ENCODE measurements at places on chromosomes 6 and 20.

GRCh38 chr6:155461556-155461955 is 5.9 kb upstream of the NOX3 start:
- DNase-seq = no peak

DNA sequence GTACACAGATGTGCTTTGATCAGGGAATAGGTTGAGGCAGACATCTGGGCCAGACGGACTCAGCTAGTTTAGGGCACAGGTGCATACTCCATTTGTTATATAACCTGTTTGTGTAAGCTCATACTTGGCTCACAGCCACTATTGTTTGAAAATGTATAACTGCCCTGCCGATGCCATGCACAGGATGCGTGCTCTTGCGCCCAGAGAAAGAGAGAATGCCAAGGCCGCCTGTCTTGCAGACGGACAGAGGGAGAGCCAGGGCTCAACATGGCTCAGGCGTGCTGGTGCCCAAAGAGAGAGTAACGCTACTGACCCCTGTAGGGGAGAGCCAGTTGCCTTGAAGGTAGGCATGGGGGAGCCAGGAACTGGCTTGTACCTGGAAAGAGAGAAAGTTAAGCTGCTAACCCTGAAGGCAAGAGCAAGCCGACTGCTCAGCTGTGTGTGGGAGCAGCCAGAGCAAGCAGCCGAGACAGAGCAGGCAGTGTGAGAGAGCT is 57.7 kb downstream of the FAM229B start:
- DNase-seq = no peak

- DNase-seq = peak; percentile 60
These were observed 146.9 kb upstream of the SGK1 start for GRCh38 chr6:134464690-134465411.

GRCh38 chr6:85353012-85353411 is 96.9 kb upstream of the NT5E start:
- DNase-seq = no peak

DNA sequence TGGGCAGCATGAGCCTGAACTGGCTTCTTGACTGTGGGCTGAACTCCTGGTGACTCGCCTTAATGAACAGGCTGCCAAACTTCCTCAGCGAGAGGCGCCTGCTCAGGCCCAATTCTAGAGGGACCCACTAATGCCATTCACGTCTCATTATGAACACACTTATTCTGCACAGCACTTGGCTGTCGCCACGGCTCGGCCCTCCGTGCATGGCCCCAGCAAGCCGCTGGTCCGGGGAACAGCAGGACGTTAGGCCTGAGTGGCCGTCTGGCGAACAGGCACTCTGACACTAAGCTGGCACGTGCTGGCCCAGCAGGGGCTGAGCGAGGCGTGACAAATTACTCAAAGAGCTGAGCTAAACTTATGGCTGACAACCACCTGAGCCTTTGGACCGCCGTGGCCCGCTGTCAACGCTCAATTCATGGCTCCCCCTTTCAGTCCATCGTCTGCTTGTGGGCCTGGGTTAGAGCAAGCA is 45.9 kb downstream of the INSM1 start:
- no peak for DNase-seq

DNA sequence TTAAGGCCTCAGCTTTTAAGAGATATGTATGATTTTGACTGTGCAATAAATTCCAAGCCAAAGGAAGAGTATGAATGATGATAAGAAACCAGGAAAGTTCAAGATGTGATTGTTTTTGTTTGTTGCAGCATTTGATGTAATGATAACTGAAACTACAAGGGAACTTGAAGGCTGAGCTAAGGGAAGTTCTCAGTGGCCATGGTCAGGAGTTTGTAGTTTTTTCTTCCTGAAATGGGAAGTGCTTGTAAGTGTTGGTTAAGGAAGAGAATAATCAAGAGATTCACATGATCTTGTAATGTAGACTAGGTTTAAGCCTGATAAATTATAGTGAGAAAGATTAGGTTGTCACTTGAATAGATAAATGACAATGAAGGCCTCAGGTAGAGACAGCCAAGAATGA is 53.4 kb downstream of the PTCHD4 start:
- no peak for DNase-seq

DNA sequence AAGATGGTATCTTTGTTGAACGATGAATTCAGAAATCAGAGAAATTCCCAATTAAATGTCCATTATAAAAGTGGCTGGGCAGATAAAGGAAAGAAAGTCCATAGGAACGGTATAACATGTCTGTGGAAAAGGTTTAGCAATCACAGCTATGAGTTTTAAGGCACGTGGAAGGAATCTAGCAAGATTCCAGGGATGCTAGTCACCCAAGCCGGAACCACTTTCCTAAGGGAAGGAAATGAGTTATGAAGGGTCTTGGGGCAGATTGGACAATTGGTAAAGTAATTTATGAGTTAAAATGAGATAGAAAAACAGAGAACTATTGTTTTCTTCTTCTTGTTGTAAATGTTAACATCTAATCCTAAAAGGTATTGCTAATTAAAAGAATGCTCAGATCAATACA is 384.8 kb downstream of the ADGRB3 start:
- no peak for DNase-seq

DNA sequence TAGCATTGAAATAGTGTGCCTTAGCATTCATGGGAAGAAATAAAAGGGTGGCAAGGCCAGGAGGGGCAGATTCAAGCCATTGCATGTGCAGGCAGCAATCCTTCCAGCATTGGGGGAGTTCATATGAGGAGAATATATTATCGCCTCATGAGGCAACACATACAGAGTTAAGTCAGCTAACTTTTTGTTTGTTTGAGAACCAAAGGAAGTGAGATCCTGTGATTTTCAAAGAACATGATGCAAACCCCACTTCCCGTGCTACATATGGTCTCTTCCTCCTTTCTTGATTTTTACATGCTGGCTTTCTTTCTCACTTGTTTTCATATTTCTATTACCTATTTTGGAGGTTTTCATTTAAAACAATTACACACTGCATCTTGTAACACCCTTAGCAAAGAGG is 579.7 kb upstream of the ARID1B start:
- DNase-seq = no peak

DNA sequence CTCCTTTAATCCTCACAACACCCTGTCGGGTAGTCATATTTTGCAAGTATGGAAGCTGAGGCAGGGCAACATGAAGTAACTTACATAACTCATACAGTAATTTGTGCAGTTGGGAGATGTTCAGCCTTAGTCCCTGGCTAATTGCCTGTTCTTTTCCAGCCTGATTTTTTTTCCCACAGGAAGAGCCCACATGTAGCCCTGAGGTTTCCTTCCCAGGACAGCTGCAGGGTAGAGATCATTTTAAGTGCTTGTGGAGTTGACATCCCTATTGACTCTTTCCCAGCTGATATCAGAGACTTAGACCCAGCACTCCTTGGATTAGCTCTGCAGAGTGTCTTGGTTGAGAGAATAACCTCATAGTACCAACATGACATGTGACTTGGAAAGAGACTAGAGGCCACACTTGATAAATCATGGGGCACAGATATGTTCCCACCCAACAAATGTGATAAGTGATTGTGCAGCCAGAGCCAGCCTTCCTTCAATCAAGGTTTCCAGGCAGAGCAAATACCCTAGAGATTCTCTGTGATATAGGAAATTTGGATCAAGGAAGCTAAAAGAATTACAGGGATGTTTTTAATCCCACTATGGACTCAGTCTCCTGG is 5.0 kb upstream of the BTN2A1 start:
- DNase-seq = no peak

- no peak for DNase-seq
These were observed 32.6 kb downstream of the NTSR1 start for GRCh38 chr20:62741191-62741691.

DNA sequence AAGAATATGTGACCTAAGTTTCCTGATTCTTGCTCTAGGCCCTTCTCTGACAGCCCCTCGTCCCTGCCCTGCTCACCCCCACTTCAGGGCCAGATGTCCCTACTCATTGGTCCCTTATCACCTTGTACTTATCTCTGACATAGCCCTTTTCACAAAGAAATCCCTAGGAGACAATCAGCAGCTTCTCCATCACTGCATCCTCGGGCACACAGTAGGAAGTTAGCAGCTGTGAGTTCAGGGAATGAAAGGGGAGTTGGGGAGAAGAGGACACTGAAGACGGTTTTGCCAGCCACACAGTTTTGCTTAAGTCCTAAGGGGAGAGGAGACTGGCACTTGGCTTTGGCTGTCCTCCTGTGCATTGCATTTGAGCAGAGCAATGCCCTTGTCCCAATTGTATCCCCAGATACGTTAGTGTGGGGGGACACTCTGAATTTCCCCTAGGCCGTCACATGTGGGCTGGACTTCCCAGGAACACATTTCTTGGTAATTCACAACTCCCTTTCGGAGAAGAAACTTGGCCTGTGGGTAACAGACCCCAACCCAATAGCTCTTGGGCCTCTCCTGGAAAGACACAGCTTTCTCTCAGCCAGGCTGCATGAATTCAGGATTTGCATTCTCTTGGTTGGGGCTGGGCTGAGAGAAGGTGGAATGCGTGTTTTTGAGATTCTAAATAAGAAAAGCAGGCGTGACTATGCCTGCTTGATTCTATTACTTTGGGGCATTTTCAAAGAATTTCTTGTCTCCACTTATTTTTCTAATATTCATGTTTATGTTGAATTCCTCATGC is 177.6 kb downstream of the UST start:
- no peak for DNase-seq

- no peak for DNase-seq
These were observed 51.0 kb upstream of the CEP162 start for GRCh38 chr6:84278321-84278998.

- no peak for DNase-seq
These were observed 11.9 kb upstream of the HELZ2 start for GRCh38 chr20:63585616-63586565.

- no peak for DNase-seq
These were observed 10.8 kb downstream of the SLC52A3 start for GRCh38 chr20:757506-757905.

DNA sequence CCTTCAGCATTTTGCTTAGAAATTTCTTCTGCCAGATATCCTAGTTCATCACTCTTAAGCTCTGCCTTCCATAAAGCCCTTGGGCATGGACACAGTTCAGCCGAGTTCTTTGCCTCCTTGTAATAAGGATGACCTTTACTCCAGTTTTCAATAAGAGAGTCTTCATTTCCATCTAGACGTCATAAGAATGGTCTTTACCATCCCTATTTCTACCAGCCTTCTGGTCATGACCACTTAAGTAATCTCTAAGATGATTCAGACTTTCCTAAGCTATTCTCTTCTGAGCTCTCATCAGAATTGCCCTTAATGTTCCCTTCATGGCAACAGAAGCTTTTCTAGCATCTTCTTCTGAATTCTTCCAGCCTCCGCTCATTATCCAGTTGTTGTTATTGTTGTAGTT is 126.1 kb downstream of the TFAP2C start:
- DNase-seq = no peak

- no peak for DNase-seq
These were observed 276.4 kb upstream of the MOCS1 start for GRCh38 chr6:40210628-40211056.

DNA sequence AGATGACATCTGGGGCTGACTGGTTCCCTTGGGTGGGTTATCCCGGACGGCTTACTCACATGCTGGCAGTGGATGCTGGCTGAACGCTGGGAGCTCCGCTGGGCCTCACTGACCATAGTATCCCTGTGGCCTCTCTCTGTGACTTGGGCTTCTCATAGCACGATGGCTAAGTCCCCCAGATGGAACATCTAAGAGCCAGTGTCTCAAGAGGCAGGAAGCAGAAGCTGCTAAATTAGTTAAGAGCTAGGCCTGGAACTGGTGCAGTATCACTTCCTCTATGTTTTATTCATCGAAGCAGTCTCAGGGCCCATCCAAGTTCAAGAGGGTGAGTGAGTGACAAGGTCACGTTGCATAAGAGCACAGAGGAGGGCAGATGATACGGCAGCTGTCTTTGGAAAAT is 116.5 kb upstream of the LAMP5 start:
- DNase-seq = no peak

GRCh38 chr6:57173886-57174510 is 1.9 kb downstream of the BAG2 start:
- no peak for DNase-seq

GRCh38 chr6:159095616-159096015 is 50.8 kb upstream of the TAGAP start:
- no peak for DNase-seq

DNA sequence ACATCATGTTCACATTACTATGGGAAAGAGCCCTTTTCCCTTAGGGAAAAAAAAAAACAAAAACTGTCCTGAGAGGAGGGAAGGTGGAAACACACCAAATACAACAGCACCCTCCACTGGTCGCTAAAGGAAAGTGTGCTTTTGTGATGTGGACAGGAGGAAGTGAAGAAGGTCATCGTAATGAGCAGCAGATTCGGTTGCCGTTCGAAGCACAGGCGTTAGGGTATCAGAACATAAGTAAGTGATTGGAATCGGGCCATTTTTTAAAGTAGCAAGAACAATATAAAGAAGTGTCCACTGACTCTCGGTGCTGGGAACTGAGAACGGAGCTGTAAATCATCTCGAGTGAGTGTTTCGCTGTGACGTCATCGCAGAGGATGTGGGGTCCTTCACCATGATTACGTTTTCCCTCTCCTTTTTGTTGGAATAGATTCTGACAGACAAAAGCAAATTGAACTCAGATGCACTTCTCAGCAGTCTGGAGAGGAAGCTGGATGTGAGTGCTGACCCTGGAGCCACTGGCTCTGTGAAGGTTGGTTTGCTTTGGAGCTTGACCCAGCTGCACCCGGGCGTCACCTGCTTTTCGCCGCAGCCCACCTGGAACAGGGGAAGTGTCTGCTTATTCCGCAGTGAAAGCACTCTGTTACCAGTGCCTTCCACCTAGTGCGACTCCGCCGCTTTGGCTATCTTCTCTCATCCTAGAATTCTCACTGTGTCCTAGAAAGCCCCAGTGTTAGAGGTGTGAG is 203.6 kb upstream of the GMDS start:
- no peak for DNase-seq

DNA sequence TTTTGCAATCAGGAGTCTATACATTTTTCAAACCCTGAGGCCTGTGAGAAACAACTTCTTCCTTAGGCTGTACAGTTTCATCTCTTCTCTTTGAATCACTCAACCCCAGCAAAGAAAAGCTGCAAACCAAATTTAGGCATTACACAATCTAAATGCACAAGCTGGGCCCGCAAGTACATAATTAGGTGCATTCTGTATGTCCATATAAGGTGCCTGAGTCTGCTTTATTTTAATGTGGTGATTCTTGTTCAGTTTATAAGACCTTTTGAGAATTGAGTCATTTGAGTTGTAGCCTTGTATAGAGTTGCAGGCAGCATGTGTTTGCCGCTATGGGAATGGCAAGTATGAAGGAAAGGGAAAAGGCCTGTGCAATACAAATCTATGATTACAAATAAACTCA is 709.6 kb upstream of the MARCKS start:
- DNase-seq = no peak

Measured in epithelial cell of prostate (primary cell).